ENCODE measurements at places on chromosomes 6 and 20. TPM values are rescaled to one million over a fixed set of nuclear protein-coding genes. Genes with fewer than 3 reads are reported as not detected.

- DNase-seq = no peak
These were observed 1.8 kb upstream of the C6orf163 start for GRCh38 chr6:87342829-87343228.

- no peak for DNase-seq
These were observed 35.0 kb downstream of the STX11 start for GRCh38 chr6:144185133-144185836.

SPATS1 gene
- not detected for total RNA-seq

DNA sequence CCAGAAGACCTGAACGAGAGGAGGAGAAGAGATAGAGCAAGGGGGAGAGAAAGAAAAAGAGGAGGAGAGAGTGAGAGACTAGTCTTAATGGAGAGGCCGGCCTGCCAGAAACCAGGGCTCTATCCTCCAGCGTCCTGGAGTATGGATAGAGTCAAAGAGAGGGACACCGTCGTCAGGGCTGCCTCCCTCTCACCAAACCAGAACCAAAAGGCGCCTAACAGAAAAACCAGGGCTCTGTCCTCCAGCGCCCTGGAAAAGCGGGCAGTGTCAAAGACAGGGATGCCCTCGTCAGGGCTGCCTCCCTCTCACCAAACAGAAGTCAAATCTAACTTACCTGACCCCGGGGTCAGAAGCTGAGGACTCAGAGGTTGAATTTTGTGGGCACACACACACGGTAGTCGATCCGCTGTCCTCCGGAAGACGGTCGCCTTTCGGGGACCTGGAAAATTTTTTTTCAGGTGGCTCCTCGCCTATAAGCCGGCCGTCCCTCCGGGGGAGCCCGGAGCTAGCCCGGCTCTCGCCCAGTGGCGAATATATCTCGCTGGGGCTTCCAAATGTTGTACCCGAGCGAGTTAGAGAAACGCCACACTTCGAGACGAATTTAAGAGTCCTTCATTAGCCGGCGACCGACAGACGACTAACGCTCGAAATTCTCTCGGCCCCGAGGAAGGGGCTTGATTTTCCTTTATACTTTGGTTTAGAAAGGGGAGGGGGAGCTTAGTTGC lies 148.2 kb downstream of the TRIM27 start:
- no peak for DNase-seq

GRCh38 chr6:44430326-44430725 lies 42.8 kb downstream of the CDC5L start:
- no peak for DNase-seq

DNA sequence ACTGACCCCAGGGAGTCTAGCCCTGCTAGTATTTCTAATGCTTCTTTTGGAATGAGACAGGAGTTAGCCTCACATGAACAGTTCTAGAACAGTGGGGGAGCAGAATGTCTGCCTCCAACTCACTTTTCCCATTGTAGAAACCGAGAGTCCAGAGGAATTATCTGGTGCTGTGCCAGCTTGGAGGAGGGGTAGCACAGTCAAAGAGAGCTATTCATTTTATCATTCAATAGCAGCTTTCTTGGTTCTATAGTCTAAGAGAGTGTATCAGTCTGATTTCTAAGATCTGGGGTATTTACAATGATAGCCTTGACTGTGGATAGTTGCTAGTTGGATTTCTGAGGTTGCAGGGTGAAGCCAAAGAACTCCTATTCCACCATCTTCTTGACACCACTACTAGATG lies 448.2 kb downstream of the RFPL4B start:
- DNase-seq = no peak

SSTR4 gene
- total RNA-seq = not detected

DNA sequence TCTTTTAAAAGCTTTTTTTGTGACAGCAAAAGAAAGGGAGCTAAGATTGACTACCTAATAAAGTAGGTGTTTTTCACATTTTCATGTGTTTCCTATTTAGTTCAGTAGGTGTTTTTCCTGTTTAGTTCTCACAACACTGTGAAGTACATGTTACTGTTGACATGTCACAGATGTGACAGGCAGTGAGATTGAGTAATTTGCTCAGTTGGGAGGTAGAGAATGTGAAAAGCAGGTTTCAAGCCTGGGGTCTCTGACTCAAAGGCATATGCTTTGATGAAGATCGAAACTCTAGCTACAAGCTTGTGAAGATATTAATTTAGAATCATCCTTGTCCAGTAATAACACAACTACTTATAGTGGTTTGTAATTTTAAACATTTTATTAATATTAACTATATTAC lies 43.1 kb downstream of the SLX4IP start:
- no peak for DNase-seq

DNA sequence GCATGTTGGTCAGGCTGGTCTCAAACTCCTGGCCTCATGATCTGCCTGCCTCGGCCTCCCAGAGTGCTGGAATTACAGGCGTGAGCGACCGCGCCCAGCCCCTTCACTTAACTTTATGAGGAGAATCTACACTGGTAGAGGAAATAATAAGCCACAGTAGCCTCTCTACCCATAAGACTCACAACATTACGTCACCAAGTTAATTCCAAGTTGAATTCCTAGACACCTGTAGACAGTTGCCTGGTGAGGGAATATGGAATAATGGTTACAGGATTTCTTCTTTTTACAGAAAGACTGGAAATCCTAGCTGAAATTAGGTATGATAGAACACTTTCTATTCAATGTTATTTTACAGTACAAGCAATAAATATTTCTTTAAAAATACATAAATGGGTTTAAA lies 854.5 kb upstream of the EYS start:
- DNase-seq = no peak

- DNase-seq = no peak
These were observed 81.7 kb upstream of the SHLD1 start for GRCh38 chr20:5668529-5668868.
